CD4-positive, alpha-beta T cell treated with Interleukin-1 beta for 1 hour (primary cell): ENCODE measurements at places on chromosomes 3 and 15.

GRCh38 chr15:49709646-49710214 is 88.9 kb downstream of the DTWD1 start:
- DNase-seq: no peak

DNA sequence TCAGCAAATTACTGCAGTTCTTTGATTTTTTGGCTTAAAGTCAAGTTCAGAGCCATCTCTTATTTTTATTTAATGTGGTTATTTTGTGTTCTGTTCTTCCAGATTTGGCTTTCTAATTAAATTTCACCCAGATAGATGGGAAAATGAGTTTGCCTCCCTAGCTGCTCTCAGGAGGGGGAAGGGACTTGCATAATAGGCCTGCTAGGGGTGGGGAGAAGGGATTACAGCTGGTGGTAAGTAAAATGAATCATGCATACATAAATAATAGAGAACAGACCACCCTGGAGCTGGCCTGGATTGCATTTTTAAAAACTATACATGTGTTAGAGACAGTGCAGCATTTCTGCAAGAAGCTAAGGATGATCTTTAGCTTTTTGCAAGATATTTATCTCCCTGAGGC is 3.9 kb upstream of the PXYLP1 start:
- no peak for DNase-seq

- no peak for DNase-seq
Observed at GRCh38 chr15:90711418-90711824, 5.7 kb upstream of the BLM start.

- DNase-seq: no peak
Observed at GRCh38 chr3:100270215-100270583, 9.4 kb downstream of the TBC1D23 start.

- peak; percentile 47 for DNase-seq
Observed at GRCh38 chr15:55434989-55435825, 26.9 kb downstream of the PIERCE2 start.

- DNase-seq: peak; percentile 28
Observed at GRCh38 chr3:42683875-42684598, 1.3 kb upstream of the KLHL40 start.

DNA sequence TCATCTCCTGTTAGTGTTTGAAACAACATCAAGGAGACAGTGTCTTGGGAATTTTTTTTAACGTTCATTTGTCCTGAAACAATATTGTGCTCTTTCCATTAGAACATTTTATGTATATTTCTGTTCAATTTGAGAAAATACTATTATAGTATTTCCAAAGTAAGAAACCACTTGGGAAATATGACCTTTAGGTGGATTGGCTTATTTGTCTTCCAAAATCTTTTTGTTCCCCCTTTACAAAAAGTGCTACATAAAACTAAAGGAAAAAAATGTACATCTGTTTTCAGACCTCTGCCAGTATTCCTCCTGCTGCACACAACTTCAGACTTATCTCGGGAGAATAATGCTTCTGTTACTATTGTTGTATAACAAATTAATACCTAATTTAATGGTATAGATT is 165.9 kb upstream of the AGTR1 start:
- DNase-seq: no peak

DNA sequence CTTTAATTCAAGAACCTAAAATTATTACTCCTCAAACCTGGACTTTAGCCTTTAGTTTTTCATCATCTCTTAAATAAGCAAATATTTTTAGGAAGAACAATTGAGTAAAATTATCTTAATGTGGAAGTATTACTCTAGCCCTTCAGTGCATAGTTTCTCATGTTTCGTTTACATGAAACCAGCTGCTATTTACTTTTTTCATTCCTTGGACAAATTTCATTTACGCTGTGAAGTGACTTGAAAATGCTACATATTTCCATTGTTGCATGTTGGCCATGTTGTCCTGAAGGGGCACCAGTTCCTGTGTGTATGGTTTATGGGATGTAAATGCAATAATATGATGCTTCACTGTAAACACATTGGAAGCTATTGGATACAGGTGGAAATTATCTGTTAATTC is 49.9 kb downstream of the SLC25A26 start:
- no peak for DNase-seq

GRCh38 chr3:123155471-123156011 is 46.2 kb upstream of the SEC22A start:
- DNase-seq: no peak

GRCh38 chr3:102460579-102460978 is 25.8 kb downstream of the ZPLD1 start:
- no peak for DNase-seq

- DNase-seq: no peak
Observed at GRCh38 chr15:73936181-73936580, 9.9 kb downstream of the LOXL1 start.
